ENCODE measurements at places on chromosomes 2 and 18. TPM values are rescaled to one million over a fixed set of nuclear protein-coding genes. Genes with fewer than 3 reads are reported as not detected.

POTEE gene
- not detected for total RNA-seq

- no peak for DNase-seq
These were observed 41.6 kb downstream of the LYPD6B start for GRCh38 chr2:149080099-149080498.

CHRNA1 gene
- total RNA-seq, result not detected

ARHGAP28 gene
- total RNA-seq, result 2.3 TPM

Measured in epithelial cell of proximal tubule (primary cell).